ENCODE measurements at places on chromosomes 2 and 18.

DNA sequence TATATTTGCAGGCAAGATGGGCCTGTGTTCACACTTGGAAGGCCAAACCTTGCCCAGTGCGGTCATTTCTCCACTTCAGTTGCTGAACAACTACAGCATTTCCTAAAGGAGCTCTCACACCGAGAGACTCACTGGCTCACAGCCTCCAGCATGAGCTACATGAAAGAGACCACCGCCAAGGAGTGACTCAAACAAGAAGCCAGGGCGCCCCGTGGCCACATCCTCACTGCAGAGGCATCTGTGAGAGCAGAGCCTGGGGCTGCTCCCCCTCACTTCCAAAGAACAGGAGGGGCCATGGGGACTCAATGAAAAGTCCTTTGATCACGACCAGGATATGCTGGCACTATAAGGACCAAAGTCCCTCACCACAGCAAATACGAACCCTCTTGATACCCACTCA lies 50.0 kb downstream of the TMEM163 start:
- no peak for DNase-seq

DNA sequence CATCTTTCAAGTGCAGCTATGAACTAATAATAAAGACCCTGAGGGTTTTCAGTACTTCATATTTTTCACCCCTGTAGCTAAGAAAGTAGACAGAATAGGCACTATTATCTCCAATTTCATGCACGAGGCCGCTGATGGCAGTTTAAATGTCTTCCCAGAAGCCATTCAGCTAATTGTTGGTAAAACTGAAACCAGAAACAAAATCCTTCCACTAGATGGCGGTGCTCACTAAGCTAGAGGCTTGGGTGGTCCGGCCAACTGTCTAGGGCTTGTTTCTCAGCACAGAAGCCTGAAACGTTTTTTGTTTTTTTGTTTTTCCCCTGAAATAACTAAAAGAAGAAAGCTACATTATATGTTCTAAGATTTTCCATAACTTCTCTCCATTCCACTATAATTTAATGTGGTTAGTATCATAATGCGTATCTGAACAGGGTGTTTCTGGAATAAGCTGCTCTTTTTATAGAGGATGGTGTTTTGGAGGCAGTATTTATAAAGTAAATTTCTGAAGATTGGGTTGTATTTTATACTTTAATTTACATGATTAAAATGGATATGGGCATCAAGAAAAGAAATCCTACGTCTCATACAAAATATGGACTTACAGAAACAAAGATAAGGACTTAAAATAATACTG lies 159.4 kb downstream of the PIK3C3 start:
- peak; percentile 76 for DNase-seq

DNA sequence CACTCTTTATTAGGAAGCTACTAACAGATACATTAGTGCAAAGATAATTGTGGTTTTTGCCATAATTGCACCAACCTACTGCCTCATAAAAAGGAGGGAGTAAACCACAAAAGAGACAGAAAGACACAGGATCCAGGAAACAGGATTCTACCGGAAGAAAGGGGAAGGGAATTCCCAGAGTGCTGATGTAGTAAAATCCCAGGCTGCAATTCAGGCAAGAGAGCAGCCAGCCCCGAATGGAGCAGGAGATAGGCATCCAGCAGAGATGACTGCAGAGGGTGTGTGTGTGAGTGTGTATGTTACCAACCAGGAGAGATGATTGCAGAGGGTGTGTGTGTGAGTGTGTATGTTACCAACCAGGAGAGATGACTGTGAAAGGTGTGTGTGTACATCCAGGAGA lies 84.4 kb downstream of the KCNS3 start:
- no peak for DNase-seq

- no peak for DNase-seq
These were observed 473.9 kb upstream of the CDH2 start for GRCh38 chr18:28650860-28651259.

DNA sequence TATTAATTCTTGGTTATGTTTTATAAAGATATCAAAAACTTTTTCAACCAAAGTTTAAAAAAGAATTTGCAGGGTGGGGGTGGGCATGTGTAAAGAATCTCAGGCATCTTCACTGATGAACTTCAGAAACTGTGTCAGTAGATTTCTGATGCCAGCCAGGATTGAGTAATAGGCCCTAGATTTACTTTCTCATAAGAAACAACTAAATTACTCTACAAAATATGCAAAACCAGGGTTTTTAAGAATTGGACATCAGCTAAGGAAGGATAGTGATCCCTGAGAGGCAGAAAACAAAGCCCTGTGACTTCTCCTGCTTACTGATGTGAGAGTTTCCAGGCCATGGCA lies 11.9 kb upstream of the IL1R1 start:
- DNase-seq: no peak

DNA sequence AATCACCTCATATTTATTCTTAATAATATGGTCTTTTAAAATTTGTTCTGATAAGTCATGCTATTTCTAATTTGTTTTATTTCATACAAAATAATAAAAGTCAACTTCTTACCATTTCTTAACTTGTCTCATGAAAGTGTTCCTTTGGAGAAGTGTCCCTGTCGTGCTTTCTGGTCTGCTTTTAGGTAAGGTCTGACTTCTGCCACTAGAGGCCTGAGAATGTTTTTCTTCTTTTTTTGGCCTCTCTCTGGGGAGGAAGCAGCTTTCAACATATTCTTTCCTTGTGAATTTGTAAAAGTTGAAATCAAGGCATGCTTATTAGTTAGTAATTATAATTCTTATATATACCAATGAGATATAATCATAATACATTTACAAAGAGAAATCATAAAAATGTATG lies 39.4 kb downstream of the MAP2 start:
- no peak for DNase-seq

- DNase-seq: no peak
These were observed 82.8 kb downstream of the TEX51 start for GRCh38 chr2:126981476-126981875.

DNA sequence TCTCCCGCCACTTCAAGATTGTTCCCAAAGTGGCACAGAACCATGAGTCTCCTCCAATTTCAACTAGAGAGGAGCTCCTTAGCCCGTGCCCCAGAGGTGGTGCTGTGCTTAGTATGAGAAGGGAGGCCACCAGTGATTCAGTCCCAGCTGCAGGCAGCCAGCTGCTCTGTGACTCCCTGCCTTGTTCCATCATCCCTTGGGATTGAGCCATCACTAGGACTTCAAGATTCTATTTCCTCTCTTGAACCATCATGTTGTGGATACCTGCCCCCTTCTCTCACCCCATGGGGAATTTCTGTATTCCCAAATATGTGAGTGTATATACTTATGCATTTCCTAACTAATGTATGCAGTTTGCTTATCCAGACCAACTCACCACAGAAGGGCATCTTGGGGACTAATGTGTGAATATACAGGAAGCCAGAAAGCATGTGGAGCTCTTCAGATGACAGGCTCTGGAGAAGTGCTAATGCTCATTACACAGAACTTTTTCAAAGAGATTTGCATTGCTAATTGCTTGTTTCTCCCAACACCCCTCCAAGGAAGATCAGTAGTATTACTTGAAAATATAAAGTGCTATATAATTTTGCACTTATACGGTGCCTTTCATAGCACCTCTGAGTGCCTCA lies 111.0 kb upstream of the MAP3K20 start:
- DNase-seq: no peak

DNA sequence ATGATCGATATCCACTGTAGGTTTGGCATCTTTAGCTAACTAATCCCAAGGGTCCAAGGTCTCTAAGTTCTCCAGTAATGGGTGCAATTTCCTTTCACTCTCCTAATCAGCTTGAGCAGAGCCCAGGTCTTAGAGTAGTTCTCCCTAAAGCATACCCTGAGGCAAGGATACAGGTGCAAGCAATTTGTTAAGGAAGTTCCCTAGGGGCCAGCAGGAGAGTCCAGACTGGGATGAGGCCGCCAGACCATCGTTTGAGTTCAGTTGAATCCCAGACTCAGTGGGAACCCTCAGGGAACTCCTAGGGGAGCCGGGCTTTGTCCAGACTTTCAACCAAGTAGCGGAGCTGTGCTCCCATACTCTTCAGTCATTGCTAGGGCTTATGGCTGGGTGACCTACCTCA lies 835.4 kb upstream of the CDH2 start:
- DNase-seq: no peak

GRCh38 chr2:27315122-27315521 lies 6.9 kb upstream of the UCN start:
- DNase-seq: no peak
